HEK293T (cell line): ENCODE measurements at places on chromosomes 7 and 10.

- no peak for DNase-seq
These were observed 41.8 kb upstream of the TMEM236 start for GRCh38 chr10:17710181-17710580.

- no peak for DNase-seq
These were observed 22.8 kb upstream of the ADAMTS14 start for GRCh38 chr10:70649526-70649925.

- DNase-seq, result no peak
These were observed 13.9 kb downstream of the TRIM8 start for GRCh38 chr10:102657984-102658724.

GRCh38 chr10:117431160-117431559 is 55.9 kb upstream of the PDZD8 start:
- DNase-seq, result no peak

DNA sequence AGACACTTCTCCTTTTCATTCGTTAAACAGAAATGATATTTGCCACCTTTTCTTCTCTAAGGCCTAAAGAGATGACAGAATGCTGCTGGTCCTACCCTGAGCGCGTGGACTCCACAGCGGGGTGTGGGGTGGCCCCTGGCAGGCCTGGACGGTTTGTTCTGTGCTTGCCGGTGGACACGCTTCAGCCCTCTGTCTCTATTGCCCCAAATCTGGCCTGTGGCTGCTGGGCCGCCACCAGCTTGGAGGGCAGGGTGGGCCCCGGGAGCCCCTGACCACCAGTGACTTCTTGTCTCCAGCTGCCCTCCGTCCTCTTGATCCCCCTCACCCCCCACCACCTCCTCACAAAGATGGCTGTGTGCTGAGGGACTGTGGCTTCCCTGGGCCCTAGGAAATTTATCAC is 5.7 kb downstream of the CHST3 start:
- DNase-seq, result no peak

DNA sequence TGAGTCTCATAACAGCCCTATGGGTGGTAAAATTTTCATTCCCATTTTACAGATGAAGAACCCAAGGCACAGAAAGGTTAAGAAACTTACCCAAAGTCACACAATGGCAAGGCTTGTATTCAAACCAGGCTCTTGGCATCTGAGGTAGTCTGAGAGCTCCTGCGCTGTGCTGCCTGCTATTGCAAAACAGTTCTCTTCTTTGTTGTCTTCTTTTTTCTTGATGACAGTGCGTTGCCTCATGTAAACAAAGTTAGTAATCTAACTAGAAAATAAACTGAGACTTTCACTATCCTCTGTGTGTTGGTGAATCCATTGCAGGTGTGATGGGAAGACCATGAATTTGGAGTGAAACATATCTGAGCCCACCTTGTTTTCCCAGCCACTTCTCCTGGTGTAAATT is 240.8 kb downstream of the PTEN start:
- DNase-seq, result no peak

DNA sequence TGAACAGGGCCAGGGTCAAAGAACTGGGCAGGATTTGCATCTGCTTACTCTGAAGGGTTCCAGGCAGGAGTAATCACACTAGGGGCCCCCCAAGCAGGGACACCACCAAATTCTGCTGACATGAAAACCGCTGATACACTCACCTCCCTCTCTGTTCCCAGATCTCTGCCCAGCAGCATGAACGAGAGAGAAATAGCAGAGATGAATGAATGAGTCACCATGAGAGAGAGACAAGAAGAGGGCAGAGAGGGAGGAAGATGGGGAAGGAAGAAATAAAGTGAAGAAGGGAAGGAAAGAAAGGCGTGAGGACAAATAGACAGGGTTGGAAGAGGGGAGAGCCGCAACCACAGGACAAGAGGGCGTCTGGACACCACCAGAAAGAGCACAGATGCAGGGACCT is 285.9 kb upstream of the NEBL start:
- DNase-seq, result no peak

GRCh38 chr7:20227291-20227795 is 10.2 kb upstream of the MACC1 start:
- DNase-seq, result no peak

DNA sequence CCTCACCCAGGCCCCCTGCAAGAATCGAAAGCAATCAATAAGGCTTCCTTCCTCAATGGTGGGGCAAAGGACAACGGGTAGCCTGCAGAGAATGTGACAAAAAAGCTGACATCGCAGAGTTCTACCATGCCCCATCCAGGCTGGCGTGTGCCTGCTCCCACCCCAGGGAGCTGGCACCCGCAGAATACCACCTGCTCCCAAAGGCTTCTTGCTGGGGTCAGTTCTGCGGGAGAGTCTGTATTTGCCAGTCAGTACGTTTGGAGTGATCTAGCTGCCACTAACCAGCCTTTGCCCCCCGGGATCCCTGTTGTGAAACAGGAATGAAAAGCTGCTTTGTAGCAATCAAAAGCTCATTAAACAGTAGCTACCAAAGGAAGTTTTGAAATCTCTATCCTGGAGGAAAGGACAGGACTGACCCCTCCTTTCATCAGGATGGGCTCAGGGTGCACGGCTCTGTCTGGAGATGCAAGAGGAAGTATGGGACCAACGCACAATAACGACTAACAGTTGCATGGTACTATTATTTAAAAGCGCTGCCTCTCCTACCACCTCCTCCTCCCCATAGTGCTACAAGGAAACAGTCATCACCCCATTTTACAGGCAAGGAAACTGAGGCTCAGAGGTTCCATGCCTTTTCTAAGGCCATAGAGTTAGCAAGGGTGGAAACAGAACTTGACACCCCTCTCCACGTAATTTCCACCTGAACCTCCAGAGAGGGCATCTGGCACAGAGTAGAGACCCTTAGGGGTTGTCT is 67.0 kb downstream of the FGFR2 start:
- DNase-seq, result no peak

DNA sequence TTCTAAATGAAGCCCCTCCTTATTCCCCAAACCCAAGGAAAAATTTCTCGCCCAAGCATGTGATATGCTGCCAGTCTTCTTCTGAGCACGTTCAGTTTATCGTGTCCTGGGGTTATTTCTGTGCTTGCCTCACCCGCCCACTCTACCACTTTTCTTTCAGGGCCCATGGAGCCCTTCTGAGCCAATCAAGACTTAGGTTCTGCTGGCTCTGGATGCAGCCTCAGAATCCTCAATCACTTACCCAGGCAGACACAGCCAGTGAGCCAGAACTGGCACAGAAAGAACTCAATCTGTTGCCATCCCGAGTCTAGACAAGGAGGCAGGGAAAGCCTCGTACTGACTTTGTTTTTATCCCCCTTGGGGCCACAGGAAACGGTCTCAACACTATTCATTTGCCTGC is 34.2 kb upstream of the C10orf90 start:
- DNase-seq, result no peak

- no peak for DNase-seq
These were observed 8.9 kb downstream of the CDK14 start for GRCh38 chr7:90605055-90605454.

- no peak for DNase-seq
These were observed 40.2 kb upstream of the KLF6 start for GRCh38 chr10:3825244-3825643.

DNA sequence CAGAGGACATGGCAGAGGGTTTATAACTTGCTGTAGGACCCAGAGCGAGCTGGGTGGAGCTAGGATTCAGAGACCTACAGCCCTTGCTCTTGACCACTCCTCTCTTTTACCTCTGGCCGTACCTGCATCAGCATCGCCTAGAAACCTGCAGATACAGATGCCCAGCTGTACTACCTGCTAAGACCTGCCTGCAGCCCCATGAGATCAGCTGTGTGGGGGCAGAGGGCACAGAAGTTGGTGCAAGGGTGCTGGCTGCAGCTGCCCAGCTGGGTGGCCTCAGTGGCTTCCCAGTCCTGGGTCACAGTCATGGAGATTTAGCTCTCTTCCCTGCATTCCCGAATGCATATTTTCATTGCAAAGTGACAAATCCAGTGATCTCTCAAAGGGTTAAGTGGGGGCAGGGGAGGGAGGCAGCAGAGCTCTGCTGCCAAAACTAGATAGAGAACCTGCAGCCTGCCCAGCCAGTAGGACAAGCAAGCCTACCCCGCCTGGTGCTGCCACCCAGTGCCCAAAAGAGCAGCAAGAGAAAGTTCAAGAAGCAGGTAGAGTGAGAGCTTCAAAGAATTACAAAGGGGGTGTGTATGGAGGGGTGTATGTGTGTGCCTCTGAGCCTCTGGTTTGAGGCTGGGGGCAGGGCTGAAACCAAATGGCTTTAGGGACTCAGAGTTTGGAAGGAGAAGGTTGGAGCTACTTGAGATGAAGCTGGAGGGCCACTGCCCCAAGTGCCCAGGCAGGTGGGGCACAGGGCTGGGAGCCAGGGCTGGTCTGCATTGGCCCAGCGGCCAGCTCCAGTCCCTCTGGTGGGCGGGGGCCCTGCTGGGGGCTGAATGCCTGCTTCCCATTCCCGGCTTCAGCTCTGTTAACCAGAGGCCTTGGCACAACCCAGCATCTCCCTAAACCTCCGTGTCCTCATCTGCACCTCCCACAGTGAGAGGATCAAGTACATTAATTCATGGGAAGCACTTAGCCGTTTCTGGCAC is 6.9 kb downstream of the FAM241B start:
- no peak for DNase-seq

- peak; percentile 12 for DNase-seq
These were observed 1.0 kb upstream of the ZNF800 start for GRCh38 chr7:127393368-127394058.

- no peak for DNase-seq
These were observed 5.3 kb upstream of the ARHGAP19 start for GRCh38 chr10:97297556-97298222.

GRCh38 chr7:45258533-45259226 is 101.1 kb downstream of the RAMP3 start:
- DNase-seq, result no peak

DNA sequence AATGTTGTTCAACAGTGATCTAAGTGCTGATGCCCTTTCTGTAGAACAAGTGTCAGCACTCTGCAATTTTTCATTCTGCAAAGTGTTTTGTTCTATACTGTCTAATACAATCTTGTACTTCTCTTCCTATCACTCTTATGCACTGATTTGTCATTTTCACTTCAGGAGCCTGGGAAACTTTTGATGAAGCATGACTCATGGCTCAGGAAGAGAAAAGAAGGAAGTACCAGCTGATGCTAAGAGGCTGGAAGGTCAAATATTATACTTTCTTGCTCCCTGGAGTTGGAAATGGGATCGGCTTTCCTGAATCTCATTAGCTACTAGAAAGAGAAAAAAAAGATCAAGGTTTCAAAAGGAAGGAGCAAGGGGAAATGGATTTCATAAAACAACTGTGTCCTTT is 45.8 kb downstream of the DGKI start:
- no peak for DNase-seq

DNA sequence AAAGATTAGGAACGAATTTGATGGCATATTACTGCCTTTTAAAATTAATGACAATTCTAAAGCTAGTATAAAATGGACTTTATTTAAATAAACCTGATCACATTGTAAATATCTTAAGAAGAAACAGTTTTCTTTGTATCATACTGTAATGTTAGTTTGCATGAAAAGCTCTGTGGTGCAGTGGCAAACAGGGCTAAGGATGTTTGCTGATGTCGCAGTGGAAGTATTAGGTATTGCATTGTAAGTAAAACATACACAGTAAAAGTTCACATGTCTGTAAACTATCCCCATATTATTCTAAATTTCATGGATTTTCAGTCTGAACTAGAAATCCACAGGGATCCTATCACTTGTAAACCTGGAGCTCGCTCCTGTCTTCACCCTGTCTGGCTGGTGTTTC is 252.6 kb upstream of the ZNF32 start:
- DNase-seq, result no peak

- no peak for DNase-seq
These were observed 5.0 kb downstream of the LSMEM1 start for GRCh38 chr7:112485766-112486165.

GRCh38 chr7:33921216-33921938 is 16.0 kb downstream of the BMPER start:
- DNase-seq, result no peak

GRCh38 chr7:27991006-27991528 is 189.5 kb downstream of the JAZF1 start:
- DNase-seq, result no peak

GRCh38 chr7:124411796-124412195 is 353.8 kb downstream of the GPR37 start:
- no peak for DNase-seq

- no peak for DNase-seq
These were observed 13.1 kb downstream of the PLEKHS1 start for GRCh38 chr10:113764582-113764981.

- DNase-seq, result no peak
These were observed 58.5 kb downstream of the LCOR start for GRCh38 chr10:96890580-96890979.

GRCh38 chr10:65430979-65431378 is 1494.9 kb upstream of the LRRTM3 start:
- no peak for DNase-seq

DNA sequence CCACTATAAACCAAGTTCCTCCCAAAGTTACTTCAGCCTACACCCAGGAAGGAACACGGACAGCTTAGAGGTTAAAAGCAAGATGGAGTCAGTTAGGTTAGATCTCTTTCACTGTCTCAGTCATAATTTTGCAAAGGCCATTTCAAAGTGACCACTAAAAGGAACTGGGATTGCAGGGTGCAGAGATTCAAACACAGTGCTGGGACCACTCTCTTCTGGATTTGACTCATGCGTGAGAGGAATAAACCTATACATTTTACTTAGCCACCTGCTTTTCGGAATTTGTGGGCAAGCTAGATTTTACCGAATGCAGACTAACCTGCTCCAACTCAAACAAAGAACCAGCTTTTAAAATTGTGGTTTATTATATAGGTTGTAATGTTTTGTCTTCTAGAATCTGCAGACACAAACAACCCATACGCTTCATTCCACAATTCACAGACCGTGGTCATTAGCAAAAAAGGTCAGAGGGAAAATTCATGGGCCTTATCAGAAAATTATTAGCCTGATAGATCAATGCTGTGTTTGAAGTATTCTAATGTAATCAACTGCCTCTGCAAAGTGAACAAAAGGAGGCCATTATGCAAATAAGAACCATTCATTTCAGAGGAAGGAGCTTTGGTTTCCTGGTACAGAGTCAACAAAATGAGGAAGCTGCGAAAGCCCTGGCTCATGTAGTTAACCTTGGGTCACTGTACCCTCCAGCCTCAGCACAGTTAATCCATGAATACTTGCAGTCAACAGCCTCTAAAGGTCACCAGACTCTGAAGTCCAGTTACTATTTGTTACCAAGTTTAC is 342.7 kb upstream of the KLF6 start:
- DNase-seq, result no peak

GRCh38 chr10:11454160-11454559 is 157.3 kb downstream of the USP6NL start:
- no peak for DNase-seq

DNA sequence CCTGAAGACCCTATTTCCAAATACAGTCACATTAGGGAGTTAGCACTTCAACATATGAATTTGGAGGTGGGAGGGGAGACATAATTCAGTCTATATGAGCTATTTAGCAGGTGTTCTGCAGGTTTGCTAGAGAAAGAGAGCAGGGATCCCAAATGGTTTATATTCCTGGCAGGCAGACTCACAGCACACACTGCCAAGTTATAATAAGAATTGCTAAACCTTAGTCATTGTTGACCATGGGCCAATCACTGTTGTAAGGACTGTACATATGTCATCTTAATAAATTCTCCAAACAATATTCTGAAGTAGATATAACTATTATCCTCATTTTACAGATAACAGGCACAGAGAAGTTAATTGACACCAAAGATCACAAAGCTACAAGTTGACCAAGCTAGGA is 1.5 kb upstream of the CCDC3 start:
- DNase-seq, result no peak

GRCh38 chr10:109451879-109452278 is 471.4 kb downstream of the XPNPEP1 start:
- peak; percentile 15 for DNase-seq
